Activated CD8-positive, alpha-beta T cell treated with anti-CD3 and anti-CD28 coated beads, Interleukin-2, amount 10 ng/mL, durations not matched to agents 7 days and 5 days (primary cell): ENCODE measurements at places on chromosomes 4 and X.
A peak's percentile ranks its signal among the peaks of the same experiment; 100 is the strongest.

GRCh38 chr4:76458825-76459224, 23.8 kb downstream of the SHROOM3 start:
- DNase-seq = no peak

GRCh38 chr4:118974758-118975157, 86.1 kb downstream of the SYNPO2 start:
- no peak for DNase-seq

DNA sequence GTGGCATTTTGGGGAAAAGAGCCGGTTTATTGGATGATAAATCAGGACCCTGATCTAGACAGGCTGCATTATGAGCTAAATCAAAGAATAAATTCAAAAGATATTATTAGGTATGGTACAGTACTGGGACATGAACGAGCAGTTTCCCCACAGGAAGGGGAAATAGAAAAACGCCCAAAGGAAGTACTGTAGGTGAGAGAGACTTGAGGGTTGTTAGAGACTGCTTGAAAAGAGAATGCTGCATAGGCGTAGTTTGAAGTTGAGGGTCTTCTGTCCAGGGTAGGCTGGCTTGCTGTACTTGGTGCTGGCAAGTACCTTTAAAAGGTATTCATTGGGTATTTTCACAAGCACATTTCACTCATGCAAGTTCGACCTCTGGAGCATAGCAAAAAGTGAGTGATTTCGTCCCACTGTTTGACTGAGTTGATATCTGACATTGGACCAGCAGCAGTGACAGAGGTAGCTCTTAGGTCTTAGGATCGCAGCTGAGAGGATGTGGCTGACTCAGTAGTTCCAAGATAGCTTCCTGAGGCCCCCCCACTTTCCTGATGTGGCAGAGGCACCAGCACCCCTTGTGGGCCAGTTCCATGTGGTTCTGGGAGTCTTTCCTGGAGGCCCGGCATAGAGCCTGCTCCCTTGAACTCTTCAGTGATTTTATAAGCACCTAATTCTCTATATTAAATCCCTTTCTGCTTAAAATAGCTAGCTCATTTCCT, 64.3 kb downstream of the TMEM131L start:
- DNase-seq = peak; percentile 55

GRCh38 chr4:147768113-147768512, 36.2 kb downstream of the ARHGAP10 start:
- DNase-seq = no peak

GRCh38 chr4:25065431-25065858, 34.7 kb upstream of the LGI2 start:
- DNase-seq = no peak
